Cerebellar cortex (tissue), 1 donor: ENCODE measurements at places on chromosomes 1 and 21.

- DNase-seq: no peak
Measured at GRCh38 chr1:41341772-41342562, 19.3 kb upstream of the FOXO6 start.

GRCh38 chr1:222691016-222691415, 21.3 kb downstream of the AIDA start:
- no peak for DNase-seq

- DNase-seq: no peak
Measured at GRCh38 chr1:6448749-6449631, 17.0 kb downstream of the TNFRSF25 start.

DNA sequence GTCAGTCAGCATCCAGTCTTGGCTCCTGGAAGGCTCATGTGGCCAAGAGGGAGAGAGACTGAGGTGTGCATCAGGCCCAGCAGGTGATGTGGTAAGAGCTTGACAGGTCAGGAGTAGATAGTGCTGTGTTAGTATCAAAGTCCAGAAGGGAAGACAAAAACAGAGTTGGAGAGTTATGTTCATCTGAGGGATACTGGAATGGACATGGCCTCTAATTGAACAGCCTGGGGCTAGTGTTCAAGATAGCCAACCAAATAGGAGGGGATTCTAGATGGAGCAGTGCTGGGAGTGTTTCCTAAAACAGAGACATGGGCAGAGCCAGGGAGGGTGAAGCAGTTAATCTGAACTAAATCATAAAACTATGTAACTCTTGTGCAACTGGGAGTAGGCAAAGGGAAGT, 120.7 kb upstream of the MARK1 start:
- no peak for DNase-seq

GRCh38 chr1:99644279-99645004, 1.5 kb upstream of the PALMD start:
- DNase-seq: peak; percentile 62

DNA sequence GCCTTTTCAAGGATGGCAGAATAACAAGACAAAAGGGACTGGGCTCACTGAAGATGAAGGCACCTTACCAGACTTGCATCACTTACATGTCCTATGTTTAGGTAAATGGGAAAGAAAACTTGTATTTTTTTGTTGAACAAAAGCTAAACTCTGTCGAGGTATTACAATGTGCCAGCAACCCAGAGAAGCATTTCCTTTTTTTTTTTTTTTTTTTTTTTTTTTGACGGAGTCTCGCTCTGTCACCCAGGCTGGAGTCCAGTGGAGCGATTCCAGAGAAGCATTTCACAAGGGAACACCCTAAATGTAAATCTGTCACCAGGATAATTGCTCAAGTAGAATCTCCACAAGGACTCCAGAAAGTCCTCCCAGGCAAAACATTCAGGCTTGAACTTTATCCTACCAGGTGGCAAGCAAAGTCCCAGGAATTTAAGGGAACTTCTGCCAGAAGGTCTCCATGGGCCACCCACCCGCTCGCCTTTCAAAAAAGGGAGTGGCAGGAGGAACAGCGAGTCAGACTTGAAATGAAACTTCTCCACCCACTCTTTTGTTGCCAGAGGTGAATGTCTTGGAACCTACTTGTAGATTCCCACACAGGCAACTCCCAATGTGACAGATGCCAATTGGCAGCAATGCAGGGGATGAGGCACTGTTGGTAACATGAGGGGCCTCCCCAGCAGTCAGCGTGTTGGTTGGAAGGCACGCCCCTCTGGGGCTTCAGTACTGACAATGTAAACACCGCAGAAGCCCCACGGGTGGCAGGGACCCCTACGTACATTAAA, 125.0 kb downstream of the TIAM1 start:
- DNase-seq: no peak

DNA sequence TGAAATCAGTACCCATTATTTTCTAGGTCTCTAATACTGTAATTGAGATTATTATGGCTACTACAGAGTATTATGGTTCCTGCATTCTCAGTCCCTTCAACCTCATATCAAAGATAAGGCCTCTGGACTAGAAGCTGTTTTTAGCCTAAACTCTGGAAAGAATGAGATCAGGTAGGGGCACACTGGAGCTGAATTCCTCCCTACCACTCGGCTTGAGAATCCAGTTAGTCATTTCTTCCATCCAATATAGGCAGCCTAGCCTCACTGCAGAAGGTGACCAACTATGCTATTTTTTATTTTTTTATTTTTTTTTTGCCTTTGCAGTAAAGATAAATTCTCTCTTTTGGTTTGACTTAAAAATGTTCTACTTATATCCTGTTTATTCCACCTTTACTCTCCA, 8.0 kb upstream of the HAX1 start:
- DNase-seq: no peak

- no peak for DNase-seq
Measured at GRCh38 chr1:53129891-53130597, 12.4 kb downstream of the SLC1A7 start.

- no peak for DNase-seq
Measured at GRCh38 chr1:183096894-183097293, 73.7 kb downstream of the LAMC1 start.

GRCh38 chr1:96236156-96236739, 485.3 kb upstream of the PTBP2 start:
- DNase-seq: peak; percentile 57

DNA sequence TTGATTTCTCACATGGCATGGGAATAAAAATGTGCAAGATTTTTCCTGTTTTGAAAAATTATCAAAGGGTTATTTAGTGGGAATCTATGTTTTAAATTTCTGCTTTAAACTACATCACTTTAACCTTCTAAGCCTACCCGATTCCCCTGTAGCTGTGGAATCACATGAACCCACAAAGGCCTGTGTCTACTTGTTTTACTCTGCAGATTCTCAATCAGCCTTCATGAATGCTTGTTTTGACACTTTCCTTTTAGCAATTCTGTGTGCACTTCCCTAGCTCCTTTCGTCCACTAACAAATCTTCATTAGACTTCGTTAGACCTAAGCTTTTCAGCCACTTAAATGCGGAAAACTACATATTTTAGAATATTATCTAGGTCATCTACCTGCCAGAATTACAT, 56.0 kb upstream of the C1orf21 start:
- no peak for DNase-seq

GRCh38 chr1:5394111-5394510, 598.1 kb downstream of the NPHP4 start:
- no peak for DNase-seq

DNA sequence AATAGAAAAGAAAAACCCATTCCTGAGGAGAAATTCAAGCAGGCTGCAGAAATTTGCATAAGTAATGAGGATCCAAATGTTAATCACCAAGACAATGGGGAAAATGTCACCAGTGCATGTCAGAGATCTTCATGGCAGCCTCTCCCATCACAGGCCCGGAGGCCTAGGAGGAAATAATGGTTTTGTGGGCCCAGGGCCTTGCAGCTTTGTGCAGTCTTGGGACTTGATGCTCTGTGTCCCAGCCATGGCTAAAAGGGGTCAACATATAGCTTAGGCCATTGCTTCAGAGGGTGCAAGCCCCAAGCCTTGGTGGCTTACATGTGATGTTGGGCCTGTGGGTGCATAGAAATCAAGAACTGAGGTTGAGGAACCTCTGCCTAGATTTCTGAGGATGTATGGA, 22.7 kb downstream of the RAB3GAP2 start:
- no peak for DNase-seq

- DNase-seq: peak; percentile 26
Measured at GRCh38 chr1:160779626-160780397, 16.2 kb upstream of the LY9 start.

DNA sequence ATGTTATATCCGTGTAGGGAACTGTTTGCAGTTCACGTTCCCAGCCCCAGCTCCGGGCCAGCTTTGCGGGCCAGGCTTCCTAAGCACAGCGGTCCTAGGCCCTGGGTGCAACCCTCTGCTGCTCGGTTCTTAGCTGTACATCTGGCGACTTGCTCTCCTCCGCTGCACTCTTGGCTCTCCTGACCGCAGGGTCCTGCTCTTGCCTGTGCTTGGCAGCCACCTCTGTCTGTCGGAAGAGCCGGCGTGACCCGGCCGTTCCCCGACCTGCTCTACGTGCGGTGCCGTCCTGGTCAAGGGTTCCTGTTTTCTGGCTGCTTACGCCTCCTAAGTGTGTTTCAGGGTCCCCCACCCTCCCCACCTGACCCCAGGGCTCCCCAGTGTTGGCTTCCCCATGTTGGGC, 36.7 kb downstream of the FAAP20 start:
- no peak for DNase-seq

- DNase-seq: no peak
Measured at GRCh38 chr1:209417761-209418160, 165.8 kb upstream of the CAMK1G start.

DNA sequence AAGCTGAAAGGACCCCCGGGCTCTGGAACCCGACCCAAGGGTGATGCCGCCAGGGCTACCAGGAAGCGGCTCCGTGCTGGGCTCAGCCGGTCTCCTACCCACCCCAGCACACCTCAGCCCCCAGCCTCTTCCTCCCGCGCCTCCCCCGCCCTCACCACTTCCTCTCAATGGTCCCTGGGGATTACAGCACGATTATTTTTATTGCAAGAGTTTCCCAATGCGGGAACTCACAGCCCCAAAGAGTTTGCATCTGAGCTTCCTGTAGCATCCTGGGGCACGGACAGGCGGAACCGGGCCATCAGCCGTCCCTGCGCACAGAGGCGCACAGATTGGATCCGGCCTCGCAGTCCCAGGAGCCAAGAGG, 8.7 kb upstream of the SLX9 start:
- DNase-seq: no peak

DNA sequence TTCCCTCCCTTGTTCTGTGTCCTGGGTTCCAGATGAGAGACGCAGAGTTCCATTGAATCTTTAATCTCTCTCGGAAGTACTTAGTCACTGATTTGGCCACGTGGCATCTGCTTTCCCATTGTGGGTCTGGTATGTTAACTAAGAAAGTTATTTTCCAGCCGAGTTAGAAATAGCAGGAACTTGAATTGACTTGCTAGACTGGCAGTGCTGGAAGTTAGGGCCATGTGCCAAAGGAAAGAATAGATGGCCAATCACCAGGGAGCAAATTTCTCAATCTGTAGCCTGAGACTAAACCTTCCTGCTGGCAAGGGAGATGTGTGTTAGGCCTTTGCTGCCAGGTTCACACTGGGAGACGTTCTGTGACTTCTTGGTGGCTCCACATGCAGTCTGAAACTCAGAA, 24.2 kb upstream of the SLFNL1 start:
- peak; percentile 89 for DNase-seq

DNA sequence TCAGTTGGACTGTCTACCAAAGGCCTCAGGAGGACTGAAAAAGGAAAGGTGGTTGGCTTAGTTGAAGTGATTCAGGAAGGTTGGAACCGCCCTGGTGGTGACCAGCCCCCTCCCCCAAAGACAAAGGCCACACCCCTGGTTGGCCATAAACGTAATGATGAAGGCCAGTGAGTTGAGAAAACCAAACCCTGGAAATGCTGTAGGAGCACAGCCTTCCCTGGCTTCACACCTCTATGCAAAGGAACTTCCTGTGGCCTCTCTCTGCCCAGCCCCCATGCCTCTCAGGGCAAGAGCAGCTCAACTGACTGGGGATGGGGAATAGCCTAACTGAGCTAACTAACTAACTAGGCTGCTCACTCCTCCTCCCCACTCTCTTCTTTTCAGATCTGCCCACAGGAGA, 90.4 kb downstream of the NPHP4 start:
- no peak for DNase-seq

DNA sequence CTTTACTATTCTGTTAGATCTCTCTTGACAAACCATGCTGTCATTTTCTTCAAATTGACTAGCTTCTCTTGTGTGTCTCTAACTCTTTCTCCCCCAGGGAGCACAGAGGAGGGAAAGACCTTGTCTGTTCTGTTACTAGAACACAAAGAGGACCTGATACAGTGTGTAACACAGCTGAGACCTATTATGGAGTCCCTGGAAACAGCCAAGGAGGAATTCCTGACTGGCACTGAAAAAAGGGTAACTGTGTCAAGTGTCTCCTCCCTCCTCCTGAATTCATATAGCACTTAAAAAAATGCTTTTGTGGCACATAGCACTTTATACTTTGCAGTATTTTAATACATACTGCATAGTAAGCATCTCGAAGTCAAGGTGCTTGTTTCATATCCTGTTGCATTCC, 50.6 kb downstream of the ZBTB40 start:
- DNase-seq: no peak

- DNase-seq: no peak
Measured at GRCh38 chr1:187212377-187212776, 383.6 kb downstream of the PLA2G4A start.

- no peak for DNase-seq
Measured at GRCh38 chr1:206538086-206538770, 30.9 kb downstream of the RASSF5 start.

DNA sequence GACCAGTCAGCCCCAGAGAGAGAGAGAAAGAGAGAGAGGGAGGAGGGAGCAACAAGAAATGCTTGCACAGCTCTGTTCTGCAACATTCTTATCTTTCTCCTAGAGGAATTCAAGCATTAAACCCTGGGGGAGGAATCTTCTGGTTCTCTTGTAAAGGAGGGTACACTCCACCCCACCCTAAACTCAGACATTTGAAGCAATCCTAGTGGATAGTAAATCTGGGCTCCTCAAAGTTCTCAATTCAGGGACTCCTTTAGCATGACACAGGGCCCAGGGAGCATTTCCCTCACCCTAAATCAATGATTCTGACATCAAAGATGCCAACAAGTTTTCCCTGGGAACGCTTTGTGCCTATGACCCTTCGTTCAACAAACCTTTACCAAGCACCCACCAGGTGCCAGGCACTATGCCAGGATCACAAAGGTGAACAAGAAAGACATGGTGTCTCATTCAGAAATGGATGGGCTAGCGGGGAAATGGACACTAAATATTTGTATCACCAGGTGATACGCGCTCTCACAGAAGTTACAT, 11.9 kb upstream of the CAPN2 start:
- no peak for DNase-seq

GRCh38 chr1:38000529-38001455, 4.5 kb downstream of the FHL3 start:
- no peak for DNase-seq

GRCh38 chr1:87030740-87031690, 116.6 kb downstream of the HS2ST1 start:
- DNase-seq: peak; percentile 9

DNA sequence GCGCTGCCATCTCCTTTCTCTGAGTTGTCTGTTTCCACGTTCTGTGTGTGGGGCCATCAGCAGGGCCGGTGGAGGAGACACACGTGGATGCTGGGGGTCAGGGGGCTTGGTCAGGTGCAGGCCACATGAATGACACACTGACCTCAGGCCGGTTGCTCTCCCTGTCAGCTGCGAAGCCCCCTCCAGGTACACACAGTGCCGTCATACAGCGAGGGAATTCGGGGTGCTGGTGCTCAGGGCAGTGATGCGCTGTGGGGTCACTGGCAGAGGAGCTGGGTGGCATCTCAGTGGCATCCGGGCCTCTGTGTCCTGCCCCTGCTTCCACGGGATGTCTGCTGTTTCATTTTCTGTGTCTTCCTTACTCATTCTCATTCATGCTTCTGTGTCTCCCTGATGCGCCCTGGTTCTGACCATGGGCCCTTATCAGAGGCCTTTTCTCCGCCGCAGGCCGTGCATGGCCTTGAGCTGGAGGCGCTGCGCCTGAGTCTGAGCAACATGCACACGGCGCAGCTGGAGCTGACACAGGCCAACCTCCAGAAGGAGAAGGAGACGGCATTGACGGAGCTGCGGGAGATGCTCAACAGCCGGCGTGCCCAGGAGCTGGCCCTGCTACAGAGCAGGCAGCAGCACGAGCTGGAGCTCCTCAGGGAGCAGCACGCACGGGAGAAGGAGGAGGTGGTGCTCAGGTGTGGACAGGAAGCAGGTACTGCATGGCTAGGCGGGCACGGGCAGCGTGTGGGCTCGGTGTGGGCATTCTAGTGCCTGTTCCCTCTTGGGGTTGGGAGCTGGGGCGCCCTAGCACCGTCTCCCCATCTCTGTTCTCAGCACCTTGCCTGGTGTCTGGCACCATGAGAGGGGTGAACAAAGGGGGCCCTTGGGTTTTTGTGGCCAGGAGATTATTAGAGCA, 22.6 kb downstream of the PCNT start:
- no peak for DNase-seq
